ENCODE measurements at places on chromosomes 12 and 14. TPM values are rescaled to one million over a fixed set of nuclear protein-coding genes. Genes with fewer than 3 reads are reported as not detected.

The POU6F1 gene
- total RNA-seq, result 10.8 TPM

The MDGA2 gene
- total RNA-seq, result 8.1 TPM

DNA sequence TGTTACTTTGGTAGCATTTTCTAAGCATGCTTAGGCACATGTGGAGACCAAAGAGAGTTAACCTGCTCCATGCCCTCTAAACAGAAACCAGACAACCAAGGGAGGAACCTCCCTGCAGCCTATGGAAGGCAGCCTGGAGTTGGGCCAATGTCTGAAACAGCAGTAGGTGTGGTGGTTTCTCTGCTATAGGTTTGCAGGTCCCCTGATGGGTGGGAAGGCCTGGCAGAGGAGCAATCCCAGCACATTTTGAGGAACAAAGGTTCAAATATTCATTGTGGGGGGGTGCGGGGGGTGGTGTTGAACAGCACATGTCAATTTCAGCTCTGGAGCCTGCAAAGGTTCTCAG, 65.4 kb downstream of the DACT1 start:
- no peak for DNase-seq

DNA sequence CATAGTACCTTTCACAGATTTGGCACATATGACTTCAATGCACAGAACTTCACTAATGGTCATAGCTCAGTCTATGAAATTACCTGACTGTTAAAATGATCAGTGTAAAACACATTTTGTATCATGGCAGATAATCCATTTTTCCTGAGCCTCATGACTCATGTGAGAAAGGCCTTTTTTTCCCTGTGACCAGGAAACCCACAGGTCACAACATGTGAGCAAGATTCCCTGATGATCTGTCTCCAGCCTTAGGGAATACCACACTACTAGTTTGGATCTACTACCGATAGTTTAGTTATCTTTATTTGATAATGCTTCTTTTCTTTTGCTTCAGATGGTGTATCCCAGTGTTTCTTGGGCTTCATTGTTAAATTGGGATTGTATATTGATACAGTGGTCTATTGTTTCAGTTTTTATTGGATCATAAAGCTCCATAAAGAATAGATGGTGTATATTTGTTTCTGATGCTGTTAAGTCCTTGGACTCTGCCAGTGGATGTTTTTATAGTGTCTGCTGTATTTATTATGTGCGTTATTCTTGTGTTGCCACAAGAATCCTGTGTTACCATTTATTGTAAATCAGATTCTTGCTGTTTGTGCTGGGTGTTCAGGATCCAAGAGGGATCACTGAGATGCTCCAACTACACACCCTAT, 248.7 kb upstream of the PELI2 start:
- DNase-seq, result no peak

The RGS6 gene
- total RNA-seq, result 15.7 TPM

Measured in endothelial cell (in vitro differentiated cells).